Skin of body (tissue), 3 donors: ENCODE measurements at places on chromosomes 7 and 10. TPM values are rescaled to one million over a fixed set of nuclear protein-coding genes. Genes with fewer than 3 reads are reported as not detected.

Gene APBB1IP
- 9.5 TPM for total RNA-seq

DNA sequence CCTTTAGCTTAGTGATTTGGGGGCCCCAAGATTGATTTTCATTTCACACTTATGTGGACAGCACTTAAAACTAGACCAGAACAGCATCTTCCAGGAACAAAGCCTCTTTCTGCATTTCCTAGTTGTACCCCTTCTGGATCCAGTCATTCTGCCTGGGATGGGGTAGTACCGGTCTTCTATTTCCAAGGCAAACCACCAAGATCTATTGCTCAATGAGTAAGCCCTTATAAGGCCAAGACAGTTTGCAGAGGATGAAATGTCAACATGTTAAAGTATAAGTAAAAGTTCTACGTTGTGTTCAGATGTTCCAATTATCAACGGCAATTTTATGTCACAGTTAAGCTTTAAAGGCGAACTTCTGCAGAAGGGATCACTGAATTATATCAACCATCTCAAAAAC, 106.9 kb upstream of the ZNF746 start:
- no peak for DNase-seq

- no peak for DNase-seq
These were observed 124.4 kb downstream of the AMPH start for GRCh38 chr7:38506756-38507155.

GRCh38 chr7:38548605-38549004, 82.6 kb downstream of the AMPH start:
- no peak for DNase-seq

- no peak for DNase-seq
These were observed 10.7 kb downstream of the TSPAN14 start for GRCh38 chr10:80464557-80465450.
